ENCODE measurements at places on chromosomes 13 and 19.

DNA sequence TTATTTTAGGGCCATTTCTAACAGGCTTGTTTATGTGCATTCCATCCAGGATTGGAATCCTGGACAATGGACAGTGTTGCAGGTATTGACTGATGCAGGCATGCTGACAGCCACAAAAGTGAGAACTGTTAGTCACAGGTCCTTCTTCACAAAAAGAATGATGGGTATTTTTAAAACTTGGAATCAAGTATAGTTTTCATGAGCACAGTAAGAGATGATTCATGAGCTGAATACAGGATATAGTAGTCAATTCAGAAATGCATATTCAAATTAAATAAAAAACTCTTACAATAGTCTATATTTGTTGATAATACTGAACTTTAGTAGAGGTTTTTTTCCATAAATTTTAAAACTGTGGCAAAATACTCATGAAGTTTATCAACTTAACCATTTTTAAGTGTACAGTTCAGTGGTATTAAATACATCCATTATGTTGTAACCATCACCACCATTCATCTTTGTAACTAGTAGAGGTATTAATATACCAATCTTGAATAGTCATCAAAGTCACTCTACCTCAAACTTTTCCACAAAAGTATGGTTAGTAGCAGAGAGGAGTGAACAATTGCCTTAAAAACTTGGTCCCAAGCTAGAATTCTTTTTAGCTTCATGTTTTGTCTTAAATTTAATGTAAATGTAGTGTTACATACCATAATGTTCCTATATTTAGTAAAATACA lies 79.5 kb downstream of the KCNRG start:
- DNase-seq = no peak

GRCh38 chr13:21297447-21297846 lies 121.0 kb downstream of the MRPL57 start:
- no peak for DNase-seq

DNA sequence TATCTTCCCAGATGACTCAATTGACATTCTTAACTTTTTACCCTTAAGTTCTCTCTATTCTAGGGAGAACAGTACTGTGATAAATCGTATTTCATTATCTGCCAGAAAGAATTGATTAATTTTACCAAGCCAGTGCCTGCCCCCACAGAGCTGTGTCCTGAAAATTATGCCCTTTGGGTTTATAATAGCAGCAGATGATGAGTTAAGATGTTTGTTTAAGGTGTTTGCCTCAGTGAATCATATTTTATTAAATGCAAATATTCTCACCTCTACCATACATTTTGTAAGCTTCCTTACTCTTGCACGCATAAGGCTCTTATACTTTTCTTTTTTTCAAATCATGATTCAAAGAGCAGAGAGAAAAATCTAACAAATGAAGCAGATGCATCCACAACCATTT lies 318.6 kb downstream of the DCT start:
- no peak for DNase-seq

DNA sequence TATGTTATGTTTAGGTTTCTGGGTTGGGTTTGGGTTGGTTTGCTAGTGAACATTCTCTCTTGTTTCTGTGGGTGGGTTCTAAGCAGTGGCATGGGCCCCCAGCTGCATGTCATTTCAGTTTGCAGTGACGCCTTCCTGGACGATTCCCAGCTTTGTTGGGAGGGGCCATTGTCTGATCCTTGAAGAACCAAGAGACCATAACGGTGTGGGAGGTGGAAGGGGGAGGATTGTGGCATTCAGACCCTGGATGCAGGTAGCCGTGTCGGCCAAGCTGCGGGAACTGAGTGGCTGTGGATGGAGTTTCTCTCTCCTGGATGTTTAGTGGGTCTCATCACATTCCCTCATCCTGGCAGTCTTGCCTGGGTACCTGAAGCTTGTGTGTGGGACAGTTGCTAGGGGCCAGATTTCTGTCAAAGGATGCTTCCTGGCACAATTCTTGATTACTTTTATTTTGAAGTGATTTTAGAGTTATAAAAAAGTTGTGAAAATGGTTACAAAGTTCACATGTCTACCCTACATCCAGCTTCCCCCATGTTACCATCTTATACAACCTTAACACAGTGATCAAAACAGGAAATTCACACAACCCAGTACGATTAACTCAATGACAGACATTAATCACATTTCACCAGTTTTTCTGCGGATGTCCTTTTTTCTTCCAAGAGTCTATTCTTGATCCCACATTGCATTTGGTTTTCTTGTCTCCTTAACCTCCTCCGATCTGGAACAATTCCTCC lies 123.8 kb downstream of the SIPA1L3 start:
- no peak for DNase-seq

DNA sequence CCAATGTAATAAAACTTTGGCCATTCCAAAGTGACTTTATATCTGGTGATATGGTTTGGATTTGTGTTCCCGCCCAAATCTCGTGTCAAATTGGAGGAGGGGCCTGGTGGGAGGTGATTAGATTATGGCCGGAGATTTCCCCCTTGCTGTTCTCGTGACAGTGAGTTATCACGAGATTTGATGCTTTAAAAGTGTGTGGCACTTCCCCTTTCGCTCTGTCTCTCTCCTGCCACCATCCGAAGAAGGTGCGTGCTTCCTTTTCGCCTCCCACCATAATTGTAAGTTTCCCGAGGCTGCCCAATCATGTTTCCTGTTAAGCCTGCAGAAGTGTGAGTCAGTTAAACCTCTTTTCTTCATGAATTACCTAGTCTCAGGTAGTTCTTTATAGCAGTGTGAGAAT lies 9.3 kb upstream of the NALCN start:
- DNase-seq = no peak

GRCh38 chr19:7074705-7075282 lies 5.3 kb downstream of the ZNF557 start:
- DNase-seq = no peak

All from vagina (tissue), 2 donors.